GM23248 (cell line): ENCODE measurements at places on chromosomes 7 and 10.

- DNase-seq: no peak
Measured at GRCh38 chr10:48943096-48943495, 3.5 kb upstream of the LRRC18 start.

DNA sequence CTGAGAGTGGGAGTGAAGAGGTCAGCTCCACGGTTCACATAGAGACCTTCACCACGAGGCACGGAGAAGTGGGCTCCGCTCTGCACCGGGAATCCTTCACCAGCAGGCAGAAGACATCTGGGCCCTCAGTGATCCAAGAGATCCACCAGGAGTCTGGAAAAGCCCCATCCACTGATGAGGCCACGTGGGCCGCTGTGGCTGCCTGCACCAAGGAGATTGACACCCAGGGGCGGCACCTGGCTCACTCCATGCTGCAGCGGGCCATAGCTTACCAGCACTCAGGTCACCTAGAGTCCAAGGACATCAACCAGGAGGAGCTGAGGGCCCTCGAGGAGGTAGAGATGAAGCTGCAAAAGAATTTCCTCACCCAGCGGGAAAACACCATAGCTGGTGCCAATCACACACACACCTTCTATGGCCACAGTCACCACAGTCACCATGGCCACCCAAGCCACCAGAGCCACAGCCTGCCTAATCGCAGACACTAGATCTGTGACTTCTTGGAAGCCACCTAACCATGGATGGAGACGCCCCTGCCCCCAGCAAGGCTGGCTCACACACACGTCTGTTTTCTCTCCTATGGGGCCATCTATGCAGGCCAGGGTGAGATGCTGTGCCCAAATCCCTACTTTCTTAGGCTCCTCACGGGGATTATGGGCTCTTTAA is 694 bp downstream of the C10orf62 start:
- no peak for DNase-seq

- peak; percentile 72 for DNase-seq
Measured at GRCh38 chr7:130010689-130011412, 40.3 kb downstream of the ZC3HC1 start.

GRCh38 chr7:30090111-30090510 is 44.7 kb upstream of the MTURN start:
- DNase-seq: no peak

DNA sequence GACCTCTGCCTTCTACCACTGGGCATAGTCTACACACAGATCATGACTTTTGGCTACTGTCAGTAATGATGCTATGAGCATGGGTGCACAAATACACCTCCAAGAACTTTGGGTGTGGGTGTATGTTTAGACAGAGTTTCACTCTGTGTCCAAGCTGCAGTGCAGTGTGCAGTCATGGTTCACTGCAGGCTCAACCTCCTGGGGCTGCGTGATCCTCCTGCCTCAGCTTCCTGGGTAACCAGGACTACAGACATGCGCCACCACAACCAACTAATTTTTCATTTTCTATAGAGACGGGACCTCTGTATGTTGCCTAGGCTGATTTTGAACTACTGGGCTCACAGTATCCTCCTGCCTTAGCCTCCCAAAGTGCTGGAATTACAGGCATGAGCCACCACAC is 194.4 kb downstream of the NSUN6 start:
- no peak for DNase-seq

DNA sequence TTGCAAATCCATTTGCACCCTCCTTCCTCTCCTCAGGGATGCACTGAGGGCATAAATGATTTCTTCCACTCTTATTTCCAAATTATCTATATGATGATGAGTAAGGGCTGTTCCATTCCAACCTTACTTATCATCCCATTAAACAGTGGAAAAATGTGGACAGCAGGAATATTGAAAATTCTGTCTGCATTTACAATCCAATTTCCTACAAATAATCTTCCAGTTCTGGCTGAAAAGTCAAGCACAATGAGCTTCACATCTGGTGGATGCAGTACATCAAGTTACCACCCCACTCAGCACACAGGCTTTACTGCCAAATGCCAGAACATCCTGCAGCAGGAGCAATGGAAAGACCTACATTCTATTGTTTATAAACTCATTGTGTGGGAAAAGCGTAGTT is 345.0 kb upstream of the STEAP1 start:
- no peak for DNase-seq

DNA sequence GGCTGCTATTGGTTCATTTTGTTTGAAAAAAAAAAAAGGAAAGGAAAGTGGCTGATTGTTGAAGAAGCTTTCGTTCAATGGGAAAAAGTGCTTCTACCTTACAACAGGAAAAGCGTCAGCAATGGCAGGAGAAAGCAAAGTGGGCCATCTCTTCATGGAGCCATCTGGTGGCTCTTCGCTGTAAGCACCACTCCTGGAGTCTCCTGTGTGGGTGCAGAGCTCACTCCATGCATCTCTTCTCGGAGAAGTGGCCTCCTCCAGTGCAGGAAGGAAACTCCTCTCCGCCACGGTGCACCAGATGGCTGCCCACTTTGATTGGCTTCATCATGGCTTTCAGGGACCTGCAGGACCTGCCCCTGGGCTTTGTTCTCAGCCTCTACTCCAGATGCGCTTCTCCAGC is 250.9 kb downstream of the PTEN start:
- DNase-seq: peak; percentile 35

DNA sequence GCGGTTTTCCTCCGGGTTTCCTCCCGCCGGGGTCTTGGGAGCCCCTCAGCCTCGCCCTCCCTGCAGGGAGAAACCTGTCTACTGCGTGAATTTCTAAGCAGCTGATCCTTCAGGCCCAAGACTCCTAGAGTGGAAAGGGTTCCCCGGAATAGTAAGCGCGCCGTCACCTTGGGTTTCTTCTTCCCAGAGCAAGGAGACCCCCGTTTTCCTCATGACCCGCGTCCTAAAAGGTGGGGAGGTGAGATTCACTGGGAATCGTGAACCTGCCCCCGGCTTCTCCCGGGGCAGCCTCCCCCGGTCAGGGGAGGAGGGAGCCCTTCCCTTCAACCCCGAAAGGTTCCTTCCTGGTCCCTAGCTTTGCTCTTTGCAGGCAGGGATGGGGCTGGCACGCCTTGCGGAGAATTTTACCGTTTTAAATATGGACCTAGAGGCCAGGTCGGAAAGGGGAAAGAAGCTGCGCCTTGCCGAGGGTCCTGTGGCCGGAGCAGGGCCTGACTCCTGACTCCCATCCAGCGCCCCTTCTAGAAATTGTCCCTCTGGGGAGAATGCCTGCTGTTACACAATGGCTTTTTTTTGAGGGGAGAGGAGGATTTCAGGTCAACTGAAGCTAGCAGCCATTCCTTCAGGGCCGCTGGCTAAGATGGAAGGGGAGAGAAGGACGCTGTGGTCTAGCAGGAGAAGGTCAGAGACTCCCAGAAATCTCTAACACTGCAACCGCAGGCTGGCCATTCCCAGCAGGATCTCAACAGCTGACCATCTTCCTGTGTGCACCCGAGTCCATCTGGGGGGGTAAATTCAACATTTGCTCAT is 11.6 kb upstream of the MNX1 start:
- DNase-seq: no peak

DNA sequence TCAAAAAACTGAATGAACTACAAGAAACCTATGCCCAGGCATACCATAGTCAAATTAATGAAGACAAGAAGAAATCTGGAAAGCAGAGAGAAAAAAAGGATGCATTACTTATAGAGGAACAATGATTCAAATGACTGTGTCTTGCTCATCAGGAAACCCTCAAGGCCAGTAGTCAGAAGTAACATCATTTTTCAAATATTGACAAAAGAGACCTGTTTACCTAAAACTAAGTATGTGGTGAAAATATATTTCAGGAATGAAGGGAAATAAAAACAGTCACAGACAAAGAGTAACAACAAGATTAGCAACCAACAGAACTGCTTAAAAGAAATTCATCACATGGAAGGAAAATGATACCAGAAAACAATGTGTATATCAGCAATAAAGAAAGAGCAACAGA is 128.4 kb downstream of the ALOX5 start:
- no peak for DNase-seq

DNA sequence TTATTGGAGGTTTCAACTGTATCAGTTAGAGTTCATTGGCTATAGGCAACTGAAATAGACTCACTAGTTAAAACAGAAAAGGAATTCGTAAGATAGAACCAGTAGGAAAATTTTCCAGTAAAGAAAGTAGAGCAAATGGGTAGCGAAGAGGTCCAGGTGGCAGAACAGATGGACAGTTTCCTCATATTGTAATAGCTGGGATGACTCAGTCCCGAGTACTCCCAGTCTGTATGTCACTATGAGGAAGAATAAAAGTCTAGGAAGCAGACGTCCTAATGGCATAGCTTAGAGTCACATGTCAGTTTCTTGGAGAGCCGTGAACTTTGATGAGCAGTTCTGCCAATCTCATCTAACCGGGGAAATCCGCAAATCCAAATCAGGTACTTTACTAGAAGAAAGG is 95.3 kb downstream of the RNF32 start:
- no peak for DNase-seq

- no peak for DNase-seq
Measured at GRCh38 chr10:101710059-101710695, 15.2 kb upstream of the FBXW4 start.

DNA sequence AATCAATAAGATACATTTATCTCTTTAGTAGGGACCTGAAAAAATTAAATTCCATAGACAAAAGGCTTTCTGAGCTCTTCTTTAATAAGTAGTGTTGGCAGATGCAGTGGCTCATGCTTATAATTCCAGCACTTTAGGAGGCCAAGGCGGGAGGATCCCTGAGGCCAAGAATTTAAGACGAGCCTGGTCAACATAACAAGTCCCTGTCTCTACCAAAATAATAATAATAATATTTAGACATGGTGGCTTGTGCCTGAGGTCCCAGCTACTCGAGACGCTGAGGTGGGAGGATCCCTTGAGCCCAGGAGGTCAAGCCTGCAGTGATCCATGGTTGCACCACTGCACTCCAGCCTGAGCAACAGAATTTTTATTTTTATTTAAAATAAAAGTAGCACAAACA is 280.8 kb downstream of the ADK start:
- DNase-seq: no peak

DNA sequence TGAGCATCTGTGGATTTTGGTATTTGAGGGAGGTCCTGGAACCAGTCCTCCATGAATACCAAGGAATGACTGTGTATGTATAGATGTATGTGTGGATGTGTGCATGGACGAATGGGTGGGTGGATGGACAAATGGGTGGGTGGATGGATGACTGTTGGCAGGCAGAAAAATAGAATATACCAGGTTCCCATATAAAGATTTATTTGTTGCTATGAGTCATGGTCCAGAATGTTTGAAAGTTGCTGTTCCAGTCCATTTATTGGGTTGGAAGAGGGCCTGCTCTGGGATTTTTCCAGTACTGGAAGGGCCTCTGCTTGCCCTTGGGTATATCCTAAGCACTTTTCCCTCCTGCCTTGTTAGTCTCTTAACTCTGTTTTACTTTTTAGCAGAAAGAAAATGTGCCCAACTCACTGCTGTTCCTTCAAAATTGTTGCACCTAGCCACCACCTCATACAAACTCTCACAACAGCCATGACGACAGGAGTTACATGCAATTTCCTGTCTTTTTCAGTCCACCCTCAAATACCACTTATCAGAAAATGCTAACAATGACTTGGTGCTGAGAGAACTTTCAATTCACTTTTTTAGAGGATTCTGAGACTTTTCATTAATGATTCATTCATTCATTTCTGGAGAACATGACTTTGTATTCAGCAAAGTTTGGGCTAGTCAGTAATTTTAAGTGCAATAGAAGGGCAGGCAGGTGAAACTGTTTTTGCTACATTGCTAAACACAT is 108.1 kb downstream of the EEPD1 start:
- peak; percentile 30 for DNase-seq

- no peak for DNase-seq
Measured at GRCh38 chr10:1762076-1762475, 24.8 kb upstream of the ADARB2 start.

- no peak for DNase-seq
Measured at GRCh38 chr7:107173691-107174406, 5.0 kb downstream of the HBP1 start.

GRCh38 chr7:33040803-33041516 is 21.6 kb downstream of the NT5C3A start:
- DNase-seq: peak; percentile 54

DNA sequence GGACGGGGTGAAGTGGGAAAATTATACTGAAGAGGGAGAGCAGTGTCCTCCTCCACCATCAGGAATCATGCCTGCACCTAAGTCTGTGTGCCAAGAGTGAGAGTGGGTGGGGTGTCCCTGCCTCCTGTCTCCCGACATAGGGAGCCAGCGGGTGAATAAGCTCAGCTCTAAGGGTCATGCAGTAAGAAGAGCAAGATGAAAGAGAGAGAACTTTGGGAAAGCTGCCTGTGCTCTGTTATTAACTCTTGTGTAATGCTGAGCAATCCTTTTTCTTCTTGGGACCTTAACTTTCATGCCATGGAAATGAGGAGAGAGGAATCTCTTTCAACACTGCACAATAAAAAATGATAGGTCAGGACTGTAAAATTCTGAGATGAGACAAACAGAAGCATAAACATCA is 7.9 kb upstream of the TCAF1 start:
- DNase-seq: peak; percentile 78

- no peak for DNase-seq
Measured at GRCh38 chr7:117530390-117530789, 50.6 kb downstream of the CFTR start.

DNA sequence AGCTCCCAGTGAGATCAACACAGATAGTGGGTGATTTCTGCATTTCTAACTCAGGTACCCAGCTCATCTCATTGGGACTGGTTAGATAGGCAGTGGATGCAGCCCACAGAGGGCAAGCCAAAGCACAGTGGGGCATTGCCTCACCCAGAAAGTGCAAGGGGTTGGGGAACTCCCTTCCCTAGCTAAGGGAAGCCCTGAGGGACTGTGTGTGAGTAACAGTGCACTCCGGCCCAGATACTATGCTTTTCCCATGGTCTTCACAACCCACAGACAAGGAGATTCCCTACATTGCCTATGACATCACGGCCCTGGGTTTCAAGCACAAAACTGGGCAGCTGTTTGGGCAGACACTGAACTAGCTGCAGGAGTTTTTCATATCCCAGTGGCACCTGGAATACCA is 62.8 kb downstream of the PPP1R3A start:
- DNase-seq: no peak

DNA sequence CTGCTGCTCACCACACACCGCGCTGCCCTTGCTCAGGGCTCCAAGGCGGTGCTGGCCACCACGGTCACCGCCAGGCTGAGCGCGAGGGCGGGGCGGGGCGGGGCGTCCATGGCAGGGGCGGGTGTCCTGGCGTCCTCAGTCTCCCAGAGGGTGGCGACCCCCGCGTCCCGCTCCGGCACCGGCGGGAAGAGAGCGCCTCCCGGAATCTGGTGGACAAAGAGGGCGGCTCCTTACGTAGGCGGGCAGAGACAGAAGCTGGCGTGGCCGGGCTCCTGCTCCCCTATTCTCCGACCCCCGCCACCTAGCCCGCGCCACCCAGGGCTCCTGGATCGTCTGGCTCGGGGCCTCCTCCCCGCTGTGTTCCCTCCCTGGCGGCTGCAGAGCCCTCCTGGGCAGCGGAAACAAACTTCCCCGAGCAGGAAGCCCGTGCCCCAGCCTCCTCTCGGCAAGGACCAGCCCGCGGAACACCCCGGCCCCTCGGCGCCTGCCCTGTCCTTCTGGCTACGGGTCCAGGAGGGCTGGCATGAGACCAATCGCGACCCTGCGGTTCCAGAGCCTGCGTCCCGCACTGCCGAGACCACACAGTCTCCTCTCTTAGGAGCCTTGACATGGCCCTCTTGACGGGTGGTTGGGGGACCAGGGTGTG is 133.8 kb upstream of the ZNF92 start:
- peak; percentile 23 for DNase-seq

GRCh38 chr7:76201732-76202665 is at the start of gene SRRM3:
Gene SRRM3, plus strand, starts transcription at chr7:76201896. Its CDS starts 33,171 bp downstream, at chr7:76235067.
- peak; percentile 85 for DNase-seq

GRCh38 chr7:55992346-55992745 is 28.0 kb downstream of the NIPSNAP2 start:
- DNase-seq: peak; percentile 4

GRCh38 chr10:66925896-66926715 is at the start of gene LRRTM3:
Gene LRRTM3, plus strand, starts transcription at chr10:66926036.
- DNase-seq: peak; percentile 71
